Activated CD8-positive, alpha-beta memory T cell treated with anti-CD3 and anti-CD28 coated beads for 1 hour (primary cell): ENCODE measurements at places on chromosomes 11 and 22.

DNA sequence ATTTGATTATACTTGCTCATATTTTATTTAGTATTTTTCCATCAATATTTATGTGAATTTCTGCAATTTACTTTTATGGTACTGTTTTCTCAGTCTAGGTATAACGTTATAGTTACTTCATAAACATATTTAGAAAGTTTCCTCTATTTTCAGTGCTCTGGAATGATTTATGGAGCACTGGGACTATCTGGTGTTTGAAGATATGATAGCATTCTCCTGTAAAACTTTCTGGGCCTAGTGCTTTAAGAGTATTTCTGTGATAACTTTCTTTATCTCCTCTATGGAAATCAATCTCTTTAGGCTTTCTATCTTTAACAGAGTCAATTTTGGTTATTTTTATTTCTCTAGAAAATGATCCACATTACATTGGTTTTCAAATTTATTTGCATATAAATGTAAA, 85.1 kb downstream of the SOX6 start:
- DNase-seq = no peak

DNA sequence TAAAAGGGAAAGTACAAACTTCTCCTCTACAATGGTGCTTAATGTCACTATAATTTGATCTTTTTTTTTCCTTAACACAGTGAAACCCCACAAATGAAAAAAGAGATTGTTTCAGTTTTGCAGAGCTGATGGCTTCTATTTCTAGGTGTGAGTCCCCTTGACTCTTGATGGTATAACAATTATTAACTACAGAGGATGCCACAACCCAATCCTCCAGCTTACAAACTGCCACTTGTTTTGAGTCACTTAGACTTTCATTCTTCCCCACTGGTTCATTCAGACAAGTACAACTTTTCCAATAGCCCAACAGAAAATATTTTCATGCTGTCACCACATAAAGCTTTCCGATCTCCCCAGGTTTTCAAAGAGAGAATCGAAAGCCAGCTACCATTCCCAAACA, 812.2 kb downstream of the LRRC4C start:
- no peak for DNase-seq

DNA sequence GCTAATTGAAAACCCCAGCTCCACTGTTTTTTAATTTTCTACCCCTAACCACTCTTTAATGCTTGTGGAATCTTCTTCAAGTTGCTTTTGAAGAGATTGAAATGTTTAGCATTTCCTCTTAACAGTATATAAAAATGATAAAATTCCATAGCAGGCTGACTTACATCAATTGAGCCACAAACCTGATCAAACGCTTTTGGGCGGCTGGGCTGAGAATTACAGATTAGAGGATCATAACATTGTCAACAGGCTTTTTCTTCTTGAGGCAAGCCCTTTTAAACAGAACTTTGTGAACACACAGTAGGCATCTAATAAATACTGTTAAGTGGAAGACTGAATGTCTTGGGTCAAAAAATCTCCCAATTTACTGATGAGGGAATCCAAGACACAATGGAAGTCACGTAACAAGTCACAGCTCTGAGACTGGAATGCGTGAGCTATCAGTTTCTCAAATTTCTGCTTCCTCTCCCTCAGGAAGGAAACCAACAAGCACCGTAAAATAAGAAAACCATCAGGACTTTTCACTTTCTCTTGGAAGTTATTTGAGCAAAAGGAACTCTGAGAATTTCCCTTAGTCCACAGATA, 50.0 kb upstream of the CCDC89 start:
- no peak for DNase-seq

GRCh38 chr11:9757809-9758636, 94.1 kb downstream of the SWAP70 start:
- peak; percentile 88 for DNase-seq

DNA sequence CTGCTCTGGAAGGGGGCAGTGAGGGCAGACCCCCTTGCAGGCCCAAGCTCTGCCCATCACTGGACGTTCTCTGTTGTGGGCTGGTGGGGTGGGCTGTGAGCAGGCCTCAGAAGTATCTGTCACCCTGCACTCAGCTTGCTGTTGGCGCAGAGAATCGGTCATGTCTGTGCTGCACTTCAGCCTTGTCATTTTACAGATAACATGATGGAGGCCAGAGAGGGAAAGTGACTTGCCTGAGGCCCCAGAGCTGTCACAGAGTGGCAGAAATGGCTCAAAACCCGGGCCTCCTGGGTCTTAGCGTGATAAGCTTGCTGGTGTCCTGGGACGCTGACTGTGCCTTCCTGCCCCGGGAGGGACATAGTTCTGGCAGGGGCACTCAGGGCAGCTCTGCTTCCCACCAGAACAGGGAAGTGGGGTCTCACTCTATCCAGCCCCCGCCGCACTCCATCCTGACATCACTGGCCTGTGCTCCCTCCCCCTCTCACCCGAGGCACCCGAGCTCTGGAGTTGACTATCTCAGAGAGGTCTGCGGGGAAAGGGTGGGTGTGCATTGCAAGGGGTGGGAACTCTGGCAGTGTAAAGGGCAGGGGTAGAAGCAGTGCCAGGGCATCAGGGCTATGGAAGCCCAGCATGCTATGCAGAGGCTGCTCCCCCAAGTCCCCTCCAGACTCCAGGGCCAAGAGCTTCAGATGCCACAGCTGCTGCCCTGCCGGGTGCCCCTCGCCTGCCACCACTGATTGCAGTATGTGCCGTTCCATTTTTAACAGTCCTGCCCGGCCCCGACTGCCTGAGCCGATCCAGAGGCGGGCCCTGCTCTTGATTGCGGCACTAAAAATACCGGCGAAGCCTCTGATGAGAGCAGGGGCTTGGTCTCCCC, 50.4 kb upstream of the NECTIN1 start:
- DNase-seq = no peak

DNA sequence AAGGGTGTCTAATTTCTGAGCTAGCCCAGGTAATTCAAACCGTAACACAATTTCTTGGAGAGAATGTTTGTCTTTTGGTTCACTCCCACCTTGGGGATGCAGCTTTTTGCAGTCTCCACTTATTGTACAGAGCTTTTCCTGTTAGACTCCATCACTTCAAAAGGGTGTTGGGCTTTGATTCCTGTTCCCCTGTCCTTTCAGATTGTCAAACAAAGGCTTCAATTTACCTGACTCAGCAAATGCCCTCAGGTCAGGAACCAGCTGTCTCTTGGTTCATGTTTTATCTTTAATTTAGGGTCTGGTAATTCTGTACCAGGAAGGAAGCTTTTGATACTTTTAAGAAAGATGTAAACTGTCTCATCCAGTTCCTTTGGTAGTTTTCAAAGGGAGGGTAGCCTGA, 880.6 kb downstream of the NTM start:
- DNase-seq = no peak
